ENCODE measurements at places on chromosomes 3 and 15.
A peak's percentile ranks its signal among the peaks of the same experiment; 100 is the strongest.

DNA sequence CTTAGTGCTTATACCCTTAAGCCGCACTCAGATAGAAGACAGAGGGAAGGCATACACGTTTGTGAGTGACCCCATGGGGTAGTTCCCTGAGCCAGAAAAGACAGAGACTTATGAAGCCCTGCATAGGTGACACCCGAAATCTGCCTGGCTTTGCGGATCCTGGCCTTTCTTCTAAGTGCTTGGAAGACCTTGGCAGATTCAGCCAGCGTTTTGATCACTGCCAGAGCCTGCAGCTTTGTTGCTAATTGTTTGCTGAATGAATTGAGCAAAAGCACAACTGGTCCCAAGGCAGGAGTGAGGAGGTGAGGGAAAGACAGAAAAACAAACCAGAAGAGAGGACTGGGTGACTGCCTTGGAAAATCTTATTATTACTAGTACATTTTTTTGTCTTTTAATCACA is 168.3 kb upstream of the ICE2 start:
- no peak for DNase-seq

- no peak for DNase-seq
These were observed 55.9 kb downstream of the C3orf20 start for GRCh38 chr3:14730703-14731382.

GRCh38 chr3:134777341-134777740 is 17.7 kb upstream of the EPHB1 start:
- DNase-seq, result no peak

DNA sequence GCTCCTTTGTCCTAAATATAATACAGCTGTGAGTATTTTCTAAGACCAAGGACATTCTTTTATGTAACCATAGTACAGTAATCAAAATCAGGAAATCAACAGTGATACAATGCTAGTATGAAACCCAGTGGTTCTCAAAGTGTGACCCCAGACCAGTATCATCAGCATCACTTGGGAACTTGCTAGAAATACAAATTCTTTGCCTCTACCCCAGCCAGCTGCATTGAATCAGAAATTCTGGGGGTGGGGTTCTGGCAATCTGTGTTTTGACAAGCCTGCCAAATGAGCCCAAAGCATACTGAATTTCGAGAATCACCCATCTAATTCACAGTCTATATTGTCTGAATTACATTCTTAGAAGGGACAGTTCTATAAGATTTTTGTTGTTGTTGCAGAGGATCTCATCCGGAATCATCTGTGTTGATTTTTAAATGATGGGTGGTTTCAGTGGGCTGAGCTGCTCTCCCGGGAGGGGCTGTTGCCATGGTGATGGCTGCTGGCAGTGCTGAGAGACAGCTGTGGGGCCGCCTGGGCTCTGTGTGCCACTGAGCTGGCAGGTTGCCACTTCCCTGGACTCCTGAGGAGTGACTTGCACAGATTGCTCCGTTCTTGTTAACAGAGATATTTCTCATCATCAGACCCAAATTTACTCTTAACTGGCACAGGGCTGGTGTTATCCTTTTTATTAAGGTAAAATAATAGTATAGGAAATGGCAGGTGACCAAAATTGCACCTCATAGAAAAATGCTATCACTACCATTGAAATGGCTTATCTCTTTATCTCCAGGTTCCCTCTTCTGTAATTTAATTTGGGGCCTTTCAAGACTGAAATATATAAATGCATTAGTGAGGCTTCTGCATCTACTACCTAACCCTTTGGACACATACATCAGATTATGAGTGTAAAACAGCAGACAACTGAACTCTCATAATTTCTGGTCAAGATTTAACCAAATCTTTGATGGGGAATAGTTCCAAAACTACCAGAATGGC is 56.5 kb downstream of the NEK11 start:
- DNase-seq, result peak; percentile 3

DNA sequence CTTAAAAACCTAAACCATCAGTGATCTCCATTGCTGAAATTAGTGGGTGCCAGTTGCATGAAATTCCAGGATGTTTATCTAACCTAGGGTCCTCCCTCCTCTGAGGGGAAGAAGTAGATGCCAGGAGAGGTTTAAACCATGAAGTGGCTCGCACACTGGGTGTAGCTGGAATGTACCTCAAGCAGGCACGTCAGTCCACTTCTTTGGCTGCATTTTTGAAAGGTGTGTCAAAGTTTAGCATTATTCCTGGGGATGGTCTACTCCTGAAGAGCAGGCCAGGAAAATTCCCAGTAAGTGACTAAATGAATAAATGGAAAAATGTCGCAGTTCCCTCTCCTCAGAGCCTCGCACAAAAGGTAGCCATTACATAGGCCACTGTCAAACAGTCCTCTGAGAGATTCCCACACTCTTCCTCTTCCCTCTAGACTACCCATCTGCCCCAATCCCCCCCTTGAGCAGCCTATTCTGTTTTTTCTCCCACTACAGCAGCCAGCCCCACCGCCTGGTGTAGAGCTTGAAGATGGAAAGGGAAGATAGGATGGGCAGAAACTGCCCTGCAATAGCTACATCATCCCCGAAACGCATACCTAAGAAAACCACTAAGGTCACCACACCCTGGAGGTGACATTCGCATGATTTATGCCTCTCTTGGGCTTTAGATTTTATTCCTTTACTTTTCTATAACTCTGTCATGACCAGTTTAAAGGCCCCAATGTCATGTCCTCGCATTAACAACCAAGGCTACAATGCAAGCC is 655 bp upstream of the TMOD3 start:
- DNase-seq, result no peak

DNA sequence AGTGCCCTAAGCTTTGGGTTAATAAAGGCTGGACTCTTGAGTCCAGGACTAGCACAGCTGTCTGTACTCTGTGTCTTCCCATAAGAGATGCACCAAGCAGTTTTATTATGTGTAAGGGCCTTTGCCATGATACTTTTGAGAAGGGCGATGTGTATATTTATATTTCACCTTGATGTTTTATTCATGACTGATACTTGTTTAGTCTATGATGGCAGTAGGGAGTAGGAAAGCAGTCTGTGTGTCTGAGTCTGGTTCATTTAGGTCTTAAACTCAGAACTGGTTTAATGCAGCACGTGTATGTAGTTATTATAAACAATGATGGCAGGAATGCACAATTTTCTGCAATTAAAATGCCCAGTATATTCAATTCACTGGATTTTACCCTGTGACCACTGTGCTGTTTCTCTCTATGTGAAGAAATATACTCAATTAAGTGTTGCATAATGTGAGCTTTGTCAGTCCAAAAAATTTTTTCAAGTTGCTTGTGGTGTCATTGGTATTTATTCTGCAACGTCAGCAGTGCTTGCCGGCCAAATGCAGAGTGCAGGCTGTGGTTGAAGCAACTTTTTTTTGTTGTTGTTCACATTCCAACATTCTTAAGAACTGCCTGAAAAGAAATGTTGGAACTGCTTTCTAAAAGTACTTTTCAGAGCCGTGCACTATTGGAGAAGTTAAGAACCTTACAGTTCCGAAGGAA is 423.7 kb upstream of the SEMA6D start:
- DNase-seq, result no peak

DNA sequence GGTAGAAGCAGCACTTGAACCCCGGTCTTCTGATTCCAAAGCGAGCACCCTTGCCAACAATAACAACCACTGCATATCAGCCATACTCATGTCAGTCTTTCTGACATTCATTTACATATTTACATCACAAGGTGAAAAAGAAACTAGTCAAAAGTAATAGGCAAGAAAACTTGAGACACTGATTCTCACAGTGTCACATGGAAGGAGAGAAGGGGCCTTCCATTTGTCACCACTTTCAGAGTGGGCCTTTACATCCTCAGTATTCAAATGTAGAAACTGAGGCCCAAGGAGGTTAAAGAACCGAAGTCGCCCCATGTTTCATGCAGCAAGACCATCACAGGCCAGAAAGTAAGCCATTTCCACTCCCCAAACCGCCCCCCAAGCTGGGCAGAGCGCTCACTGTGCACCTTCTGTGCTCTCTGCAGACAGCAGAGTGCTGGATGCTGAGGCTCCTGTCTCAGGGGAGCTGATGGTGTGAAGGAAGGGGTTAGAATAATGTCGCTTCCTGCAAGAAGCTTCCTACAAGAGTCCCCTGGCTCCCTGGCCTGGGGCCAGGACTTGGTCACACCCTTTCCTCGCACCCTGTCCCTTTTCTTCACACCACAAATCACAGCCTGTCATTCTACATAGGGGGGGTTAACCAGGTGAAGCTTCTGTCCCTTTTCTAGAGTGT is 260.1 kb downstream of the UACA start:
- peak; percentile 55 for DNase-seq

- no peak for DNase-seq
These were observed 522.3 kb downstream of the ROBO1 start for GRCh38 chr3:79245284-79246138.

GRCh38 chr3:13086531-13086981 is 13.3 kb upstream of the IQSEC1 start:
- DNase-seq, result peak; percentile 38

- DNase-seq, result no peak
These were observed at the start of gene CLDN16 for GRCh38 chr3:190387578-190388213. TSS of gene CLDN16 (plus strand) at chr3:190388163. CDS start at chr3:190388330, 167 bp downstream.

DNA sequence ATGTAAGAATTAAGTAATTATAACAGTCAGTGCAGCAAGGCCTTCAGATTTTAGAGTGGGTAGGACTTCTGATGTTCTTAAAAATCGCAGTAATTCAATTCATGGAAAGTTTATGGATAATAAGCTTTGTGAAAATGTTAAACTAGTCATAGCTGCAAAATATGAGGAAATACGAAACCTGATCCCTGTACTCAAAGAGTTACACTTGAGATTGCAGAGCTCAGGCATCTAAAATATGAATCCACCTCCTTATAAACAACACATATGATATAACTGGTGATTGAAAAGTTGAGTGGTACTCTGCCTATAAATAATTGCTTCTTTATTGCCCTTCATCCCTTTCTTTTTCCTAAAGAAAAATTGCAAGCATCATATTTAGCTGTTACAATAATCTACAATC is 473.3 kb downstream of the OTOL1 start:
- no peak for DNase-seq

- no peak for DNase-seq
These were observed 28.7 kb downstream of the SIDT1 start for GRCh38 chr3:113560831-113561623.

- DNase-seq, result no peak
These were observed 68.4 kb downstream of the TLE3 start for GRCh38 chr15:70029297-70029701.

GRCh38 chr3:194423317-194423716 is 24.3 kb upstream of the GP5 start:
- no peak for DNase-seq

- no peak for DNase-seq
These were observed 16.4 kb downstream of the TMEM108 start for GRCh38 chr3:133054586-133054985.

DNA sequence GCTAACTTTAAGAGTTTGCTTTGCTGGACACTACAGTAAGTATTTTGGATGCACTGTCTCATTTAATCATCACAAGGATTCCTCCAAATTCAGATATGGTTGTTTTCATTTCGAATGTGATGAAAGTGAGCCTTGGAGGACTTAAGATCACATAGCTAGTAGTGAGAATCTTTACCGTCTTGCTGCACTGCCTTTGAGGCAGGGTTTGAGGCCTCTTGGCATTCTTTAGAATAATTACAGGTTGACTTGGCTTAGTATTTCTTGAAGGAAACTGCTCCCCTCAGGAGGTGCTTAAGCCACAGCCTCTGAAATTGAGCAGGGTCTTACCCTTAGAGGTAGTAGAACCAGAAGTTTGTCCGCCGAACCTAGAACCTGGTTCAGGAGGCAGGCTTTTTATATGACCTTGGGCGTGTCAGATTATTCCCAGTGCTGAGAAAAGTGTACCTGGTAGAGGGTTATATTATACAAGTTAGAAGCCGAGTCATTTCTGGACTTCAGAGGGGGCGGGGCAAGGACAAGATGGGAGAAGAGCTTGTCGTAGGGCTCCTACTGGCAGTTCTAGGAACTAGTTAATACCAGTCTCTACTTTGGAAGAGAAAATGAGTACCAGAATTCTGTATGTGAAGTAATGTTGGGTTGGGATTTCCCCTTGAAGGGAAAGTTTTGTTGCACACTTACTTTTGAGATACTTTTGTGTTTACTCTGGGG is 1.1 kb downstream of the TFG start:
- DNase-seq, result peak; percentile 35

DNA sequence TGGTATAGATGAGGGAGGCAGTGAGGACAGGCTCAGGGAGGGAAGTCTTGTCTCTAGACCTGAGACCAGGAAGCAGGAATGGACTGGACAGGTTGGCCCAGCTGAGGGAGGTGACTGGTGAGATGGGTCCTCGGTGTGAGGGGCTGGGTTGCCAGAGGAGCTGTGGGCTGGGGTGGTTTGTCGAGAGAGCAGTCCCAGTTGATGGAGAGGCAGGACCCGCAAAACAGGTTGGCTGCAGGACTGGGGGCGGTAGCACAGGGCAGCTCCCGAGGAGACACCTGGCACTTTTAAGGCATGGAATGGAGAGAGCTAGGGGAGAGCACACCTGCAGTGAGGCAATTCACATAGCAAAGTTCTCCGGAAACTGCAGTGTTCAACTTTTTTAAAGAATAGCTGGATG is 14.7 kb downstream of the IGF1R start:
- DNase-seq, result no peak

GRCh38 chr3:57279685-57280084 is 12.8 kb downstream of the ASB14 start:
- DNase-seq, result no peak

DNA sequence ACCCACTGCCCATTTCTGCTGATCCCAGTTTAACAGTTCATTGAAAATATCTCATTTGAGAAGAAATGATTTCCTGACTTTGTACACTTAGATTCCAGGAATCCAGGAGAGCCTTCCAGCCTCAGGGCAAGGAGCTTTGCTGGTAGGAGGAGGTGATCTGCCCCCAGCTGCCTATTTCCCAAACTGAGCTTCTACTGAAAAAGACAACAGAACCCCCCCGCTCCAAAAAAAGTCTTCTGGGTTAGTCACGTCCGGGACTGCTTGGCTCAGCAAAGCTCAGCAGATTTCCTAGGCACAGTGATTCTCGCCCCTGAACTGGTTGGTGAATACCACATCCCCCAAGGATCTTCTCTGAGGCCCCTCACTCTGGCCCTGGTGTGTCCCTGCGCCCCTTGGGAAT is 13.1 kb downstream of the SLC6A6 start:
- no peak for DNase-seq

DNA sequence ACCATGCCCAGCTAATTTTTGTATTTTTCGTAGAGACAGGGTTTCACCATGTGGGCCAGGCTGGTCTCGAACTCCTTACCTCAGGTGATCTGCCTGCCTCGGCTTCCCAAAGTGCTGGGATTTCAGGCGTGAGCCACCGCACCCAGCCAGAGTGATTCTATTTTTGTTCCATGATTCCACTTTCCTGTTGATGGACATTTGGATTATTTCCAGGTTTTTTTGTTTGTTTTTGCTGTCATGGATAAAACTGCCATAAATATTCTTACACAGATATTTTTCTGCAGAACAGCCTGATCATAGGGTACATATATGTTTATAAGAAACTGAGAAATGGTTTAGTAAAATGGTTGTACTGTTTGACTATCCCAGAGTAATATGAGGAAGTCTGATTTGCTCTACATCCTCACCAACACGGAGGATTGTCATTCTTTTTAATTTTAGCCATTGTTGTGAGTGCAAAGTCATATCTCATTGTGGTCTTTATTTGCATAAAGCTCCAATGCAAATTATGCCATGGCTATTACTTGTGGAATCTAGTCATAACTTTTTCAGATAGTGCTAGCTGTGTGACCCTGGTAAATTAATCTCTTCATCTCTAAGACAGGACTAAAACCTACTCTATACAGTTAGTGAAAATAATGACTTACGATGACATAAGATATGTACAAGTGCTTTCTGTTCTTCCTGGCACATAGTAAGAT is 42.7 kb downstream of the MAP6D1 start:
- DNase-seq, result no peak
